ENCODE measurements at places on chromosomes 7 and 10.
A peak's percentile ranks its signal among the peaks of the same experiment; 100 is the strongest.

DNA sequence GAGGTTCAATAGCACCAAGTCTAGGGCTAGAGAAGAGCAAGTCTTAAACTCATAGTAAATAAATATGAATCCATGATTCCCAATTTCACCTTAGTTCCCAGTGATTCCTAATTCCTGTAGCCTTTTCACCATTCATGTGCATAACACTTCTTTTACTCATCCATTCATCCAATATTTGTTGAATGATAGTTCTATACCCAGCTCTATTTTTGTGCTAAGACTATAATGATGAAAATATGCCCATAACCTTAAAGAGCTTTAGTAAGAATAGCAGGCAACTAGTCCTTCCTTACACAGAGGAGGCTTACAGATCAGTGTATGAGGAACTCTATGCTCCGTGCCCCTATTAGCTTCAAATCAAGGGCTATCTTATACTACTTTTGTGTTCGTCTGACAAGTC, 280.2 kb upstream of the CHRM2 start:
- no peak for DNase-seq

DNA sequence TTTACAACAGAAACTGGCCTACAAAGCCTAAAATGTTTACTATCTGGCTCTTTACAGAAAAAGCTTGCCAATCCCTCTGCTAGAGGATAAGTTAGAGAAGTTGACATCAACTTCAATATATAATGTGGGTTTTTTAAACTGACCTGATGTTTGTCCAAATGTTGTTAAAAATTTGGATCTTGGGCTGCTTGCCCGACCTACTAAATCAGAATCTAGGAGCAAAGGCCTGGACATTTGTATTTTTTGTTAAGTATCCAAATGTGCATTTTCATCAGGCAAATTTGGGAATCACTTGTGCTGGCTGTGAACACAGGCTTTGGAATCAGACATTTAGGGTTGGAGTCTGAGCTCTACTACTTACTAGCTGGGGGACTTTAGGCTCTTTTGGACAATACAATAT, 252.7 kb upstream of the CSTF2T start:
- DNase-seq = peak; percentile 31

DNA sequence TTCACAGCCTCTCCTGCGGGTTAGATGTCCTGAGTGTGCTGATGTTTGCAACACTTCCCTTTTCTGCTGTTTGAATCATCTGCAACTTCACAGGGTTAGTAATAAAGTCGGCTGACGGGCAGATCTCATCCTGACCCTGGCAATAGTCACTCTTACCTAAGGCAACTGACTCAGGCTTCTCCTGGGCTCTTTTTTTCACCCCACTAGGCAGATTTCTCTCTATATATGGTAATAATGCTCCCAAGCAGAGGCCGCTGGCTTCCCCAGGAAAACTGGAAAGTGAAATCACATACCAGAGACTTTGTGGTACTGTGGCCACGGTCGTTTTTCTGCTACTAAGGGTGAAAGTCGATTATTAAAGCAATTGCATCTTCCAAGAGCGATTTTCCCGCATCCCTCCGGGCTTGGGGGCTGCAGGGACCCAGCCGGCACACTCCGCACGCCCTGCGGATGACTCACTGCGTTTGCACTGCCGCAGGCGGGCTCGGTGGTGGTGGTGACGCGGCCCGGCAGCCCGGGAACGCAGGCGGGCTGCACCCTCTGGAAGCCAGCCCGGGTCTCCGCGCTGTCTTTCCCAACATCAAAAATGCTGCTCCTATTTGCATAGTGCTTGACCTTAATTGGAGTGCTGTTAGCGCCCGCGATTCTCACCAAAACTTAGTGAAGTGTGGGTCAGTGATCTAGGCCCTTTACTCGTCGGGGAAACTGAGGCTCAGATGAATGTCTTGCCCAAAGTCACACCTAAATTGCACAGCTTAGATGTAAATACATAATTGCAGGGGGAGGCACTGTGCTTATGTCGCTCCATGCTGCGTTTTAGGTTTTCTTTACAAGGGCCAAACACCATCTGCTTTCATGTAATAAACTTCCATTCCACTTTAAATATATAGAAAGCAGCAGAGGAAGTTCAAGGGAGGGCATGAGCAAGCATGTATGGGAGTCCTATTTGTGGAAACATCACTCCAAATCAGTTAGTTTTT, 47.6 kb upstream of the ITGB1 start:
- DNase-seq = no peak

DNA sequence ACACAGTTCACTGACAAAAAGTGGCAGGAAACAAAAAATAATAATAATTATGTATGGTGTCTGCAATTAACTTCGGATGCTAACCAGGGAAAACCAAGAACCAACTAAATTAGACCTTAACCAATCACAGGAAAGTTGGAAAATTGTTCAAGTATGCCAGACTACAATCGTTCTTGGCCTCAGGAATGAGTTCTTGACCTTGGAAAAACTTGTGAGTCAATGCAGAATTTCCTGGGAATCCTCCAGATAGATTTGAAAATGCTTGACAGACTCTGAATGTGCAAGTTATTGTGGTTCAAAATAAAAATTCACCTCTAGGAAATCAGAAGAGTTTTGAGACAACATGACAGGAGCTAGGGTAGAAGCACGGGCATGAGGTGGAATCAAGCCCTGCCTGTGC, 171.5 kb downstream of the C7orf25 start:
- no peak for DNase-seq

- DNase-seq = no peak
Observed at GRCh38 chr7:86949052-86949778, 110.2 kb downstream of the ELAPOR2 start.

DNA sequence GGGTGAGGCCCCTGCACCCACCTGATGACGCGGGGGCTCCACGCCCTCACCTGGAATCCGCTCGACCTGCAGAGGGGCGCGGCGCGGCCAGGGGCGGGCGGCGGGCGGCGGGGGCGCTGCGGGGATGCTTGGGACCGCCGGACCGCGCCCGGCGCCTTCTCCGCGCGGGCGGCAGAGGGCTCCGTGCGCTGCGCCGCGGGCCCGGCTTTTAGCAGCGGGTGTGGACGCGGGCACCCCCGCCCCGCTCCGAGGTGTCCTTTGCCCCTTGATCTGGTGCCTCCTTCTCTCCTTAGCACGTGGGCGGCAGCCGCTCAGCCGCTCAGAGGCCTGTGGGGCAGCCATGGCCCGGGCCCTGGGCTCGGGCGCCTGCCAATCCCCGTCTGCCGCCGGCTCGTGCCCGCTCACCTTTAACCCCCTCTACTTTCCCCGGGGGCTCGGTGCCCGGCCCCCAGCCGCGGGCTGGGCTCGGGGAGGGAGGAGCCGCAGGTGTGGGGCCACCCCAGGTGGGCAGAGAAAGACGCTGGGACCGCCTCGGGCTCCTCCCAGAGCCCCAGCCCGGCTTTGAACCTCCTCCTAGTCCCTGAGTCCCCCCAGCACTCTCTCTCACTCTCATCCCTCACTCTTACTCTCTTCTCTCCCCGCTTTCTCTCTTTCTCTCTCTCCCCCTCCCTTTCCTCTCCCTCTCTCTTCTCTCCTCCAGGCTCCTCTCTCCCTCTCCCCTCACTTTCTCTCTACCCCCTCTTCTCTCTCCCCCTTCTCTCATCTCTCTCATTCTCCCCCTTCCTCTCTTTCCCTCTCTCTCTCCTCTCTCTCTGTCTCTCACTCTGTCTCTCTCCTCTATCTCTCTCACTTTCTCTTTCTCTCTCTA, 19.7 kb upstream of the VPS37D start:
- DNase-seq = no peak
